ENCODE measurements at places on chromosomes 11 and 22.

- no peak for DNase-seq
These were observed 9.4 kb upstream of the PMM1 start for GRCh38 chr22:41598891-41599635.

- no peak for DNase-seq
These were observed 224.0 kb upstream of the MPPED2 start for GRCh38 chr11:30810116-30810515.

DNA sequence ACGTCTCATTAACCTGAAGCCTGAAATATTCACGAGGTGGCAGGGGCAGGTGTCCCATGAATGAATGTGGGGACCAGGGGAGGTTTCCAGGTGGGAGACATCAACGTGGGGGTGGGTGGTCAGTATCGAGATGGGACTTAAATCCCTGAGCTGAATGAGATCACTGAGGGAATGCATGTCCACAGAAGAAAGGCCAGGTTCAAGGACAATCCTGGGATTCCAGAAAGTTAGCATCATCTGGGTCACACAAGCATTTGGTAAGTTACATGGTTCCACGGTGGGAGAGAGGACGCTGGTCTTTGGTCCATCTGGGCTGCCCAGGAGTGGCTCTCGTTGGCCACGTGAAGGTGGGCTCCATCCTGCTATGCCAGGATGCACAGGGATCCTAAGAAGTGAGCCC lies 22.7 kb upstream of the CCND1 start:
- no peak for DNase-seq

DNA sequence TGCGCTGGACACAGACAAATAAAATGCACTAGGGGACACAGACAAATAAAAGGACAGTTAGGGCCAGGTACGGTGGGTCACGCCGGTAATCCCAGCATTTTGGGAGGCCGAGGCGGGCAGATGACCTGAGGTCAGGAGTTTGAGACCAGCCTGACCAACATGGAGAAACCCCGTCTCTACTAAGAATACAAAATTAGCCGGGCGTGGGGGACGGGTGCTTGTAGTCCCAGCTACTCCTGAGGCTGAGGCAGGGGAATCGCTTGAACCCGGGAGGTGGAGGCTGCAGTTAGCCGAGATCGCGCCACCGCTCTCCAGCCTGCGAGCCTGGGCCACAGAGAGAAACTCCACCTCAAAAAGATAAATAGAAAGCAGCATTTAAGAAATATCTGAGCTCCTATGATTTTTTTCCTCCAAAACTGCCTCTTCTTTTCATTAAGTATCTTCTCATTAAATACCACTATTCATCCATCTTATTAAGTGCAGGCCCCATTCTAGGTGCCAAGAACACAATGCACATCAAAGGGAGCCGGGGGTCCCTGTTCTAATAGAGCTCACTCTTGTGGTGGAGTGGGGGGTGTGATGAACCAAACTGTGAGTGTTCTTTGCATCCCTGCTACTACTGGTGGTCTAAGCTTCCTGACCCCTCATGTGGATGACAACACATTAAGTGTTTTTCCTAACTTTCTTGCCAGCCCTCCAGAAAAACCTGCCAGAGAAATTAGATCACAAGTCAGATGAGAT lies 766 bp upstream of the ZNHIT2 start:
- DNase-seq, result no peak

GRCh38 chr11:23509023-23509422 lies 648.7 kb upstream of the CCDC179 start:
- DNase-seq, result no peak

GRCh38 chr11:15775015-15775541 lies 581.3 kb downstream of the SOX6 start:
- no peak for DNase-seq

GRCh38 chr11:91966368-91966767 lies 258.2 kb upstream of the FAT3 start:
- no peak for DNase-seq

GRCh38 chr11:124586238-124586860 lies 16.6 kb downstream of the OR8A1 start:
- peak; percentile 54 for DNase-seq

- DNase-seq, result no peak
These were observed 17.2 kb downstream of the KIAA1671 start for GRCh38 chr22:24969560-24970301.

DNA sequence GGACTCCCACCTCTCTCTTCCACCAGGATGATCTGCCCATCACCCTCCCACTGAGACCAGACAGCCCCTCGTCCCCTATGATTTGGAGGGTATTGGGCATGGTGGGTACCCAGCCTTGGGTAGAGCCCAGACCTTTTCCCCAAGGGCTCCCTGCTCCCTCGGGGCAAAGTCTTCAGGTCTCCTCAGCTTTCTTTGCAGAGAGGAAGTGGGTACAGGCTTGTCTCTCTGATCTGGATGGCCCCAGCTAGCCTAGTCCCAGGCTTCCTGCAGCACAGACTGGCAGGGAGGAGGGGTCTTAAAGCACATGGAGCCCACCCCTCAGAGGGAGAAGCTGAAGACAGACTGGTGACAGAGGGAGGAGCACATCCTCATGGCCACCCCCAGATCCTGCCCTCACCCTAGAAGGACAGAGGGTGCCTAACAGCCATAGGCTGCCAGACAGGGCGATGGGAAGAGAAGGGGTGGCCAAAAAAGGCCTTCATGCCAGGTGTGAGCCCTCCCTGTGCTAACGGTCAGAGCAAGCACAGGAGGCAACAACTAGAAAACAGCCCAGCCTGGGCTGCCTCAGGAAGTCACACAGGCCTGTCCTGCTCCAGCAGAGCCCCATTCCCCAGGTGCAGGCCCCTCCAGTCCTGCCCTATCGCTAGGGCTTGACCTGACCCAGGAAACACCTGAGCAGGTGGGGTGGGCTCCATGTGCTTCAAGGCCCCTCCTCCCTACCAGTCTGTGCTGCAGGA lies 30.4 kb downstream of the SLC22A12 start:
- DNase-seq, result peak; percentile 69

GRCh38 chr22:17272511-17272991 lies 53.3 kb upstream of the ADA2 start:
- DNase-seq, result no peak

- DNase-seq, result no peak
These were observed 12.3 kb downstream of the SMPD1 start for GRCh38 chr11:6402561-6402981.

- DNase-seq, result peak; percentile 12
These were observed 33.6 kb upstream of the MMP7 start for GRCh38 chr11:102564110-102564509.

DNA sequence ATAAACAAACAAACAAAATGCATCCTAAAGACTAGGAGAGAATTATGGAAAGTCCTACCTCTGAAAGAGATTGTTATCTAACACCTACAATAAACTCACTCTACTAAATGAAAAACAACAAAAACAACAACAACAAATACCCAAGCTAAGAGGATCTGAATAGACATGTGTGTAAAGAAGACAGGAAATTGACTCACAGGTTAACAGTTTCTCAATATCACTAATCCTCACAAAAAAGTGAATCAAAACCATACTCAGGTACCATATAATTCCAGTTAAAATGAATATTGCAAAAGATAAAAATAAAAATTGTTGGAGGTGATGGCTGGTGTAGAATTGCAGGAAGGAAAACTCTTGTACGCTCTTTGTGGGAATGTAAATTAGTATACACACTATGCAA lies 110.4 kb upstream of the TOP3B start:
- DNase-seq, result no peak

- DNase-seq, result no peak
These were observed 807 bp upstream of the ZNF74 start for GRCh38 chr22:20392983-20393704.

DNA sequence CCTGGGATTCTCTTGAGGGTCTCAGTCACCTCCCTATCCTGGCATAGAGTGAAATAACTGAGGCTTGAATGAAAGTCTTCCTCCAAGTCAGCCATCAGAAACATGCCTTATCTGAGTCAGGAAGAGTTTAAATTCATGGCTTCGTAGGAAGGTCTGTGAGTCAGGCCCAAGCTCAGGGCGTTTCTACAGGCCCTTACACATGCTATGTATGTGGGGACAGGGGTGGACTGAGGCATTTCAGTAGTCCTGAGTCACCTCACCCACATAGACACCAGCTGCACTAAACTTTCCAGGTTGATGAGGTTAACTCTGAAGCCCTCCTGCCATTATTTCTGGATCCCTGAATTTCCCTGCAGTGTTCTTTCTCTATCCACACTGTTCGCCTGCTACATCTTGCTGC lies 134.6 kb upstream of the RCN1 start:
- no peak for DNase-seq

- DNase-seq, result no peak
These were observed 289.5 kb upstream of the C11orf87 start for GRCh38 chr11:109132539-109132938.

Measured in RPMI8226 (cell line).